Osteoblast (primary cell): ENCODE measurements at places on chromosomes 12 and 14. TPM values are rescaled to one million over a fixed set of nuclear protein-coding genes. Genes with fewer than 3 reads are reported as not detected.

GRCh38 chr14:73472185-73473114 lies 14.1 kb upstream of the NUMB start:
- no peak for DNase-seq

DNA sequence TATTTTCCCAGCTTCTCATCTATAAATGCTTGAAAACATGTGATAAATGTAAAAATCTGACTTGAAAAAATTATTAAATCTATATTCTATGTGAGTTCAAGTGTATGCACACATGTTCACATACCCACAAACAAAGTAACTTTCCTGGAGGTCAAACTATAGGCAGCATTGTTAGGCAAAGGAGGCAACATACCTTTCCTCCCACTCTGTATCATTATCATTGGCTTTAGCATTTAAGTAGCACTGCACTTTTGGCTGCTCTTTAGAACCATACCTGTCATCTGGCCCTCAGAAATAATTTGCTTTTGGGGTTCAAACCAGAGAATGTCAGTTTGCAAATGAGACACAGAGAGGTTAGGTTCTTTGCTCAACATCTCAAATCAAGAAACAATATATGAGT lies 102.4 kb upstream of the CCDC196 start:
- no peak for DNase-seq

GRCh38 chr12:89067421-89068187 lies 284.7 kb downstream of the DUSP6 start:
- DNase-seq = peak; percentile 51

DNA sequence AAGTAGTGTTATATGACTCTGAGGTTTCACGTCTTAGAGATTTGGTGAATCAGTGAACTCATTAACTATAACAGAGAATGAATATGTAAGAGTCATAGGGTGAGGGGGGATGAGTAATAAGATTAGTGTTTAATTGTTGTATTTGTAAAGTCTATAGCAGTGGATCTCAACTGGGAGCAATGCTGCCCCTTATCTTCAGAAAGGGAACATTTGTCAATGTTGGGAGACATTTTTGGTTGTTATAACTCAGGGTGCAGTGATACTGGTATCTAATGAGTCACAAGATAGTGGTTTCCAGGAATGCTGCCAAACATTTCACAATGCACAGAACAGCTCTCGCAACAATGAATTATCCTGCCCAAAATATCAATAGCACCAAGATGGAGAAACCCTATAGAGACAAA lies 1193.7 kb downstream of the GALC start:
- peak; percentile 3 for DNase-seq

GRCh38 chr12:92470608-92471021 lies 232.2 kb upstream of the PLEKHG7 start:
- no peak for DNase-seq

DNA sequence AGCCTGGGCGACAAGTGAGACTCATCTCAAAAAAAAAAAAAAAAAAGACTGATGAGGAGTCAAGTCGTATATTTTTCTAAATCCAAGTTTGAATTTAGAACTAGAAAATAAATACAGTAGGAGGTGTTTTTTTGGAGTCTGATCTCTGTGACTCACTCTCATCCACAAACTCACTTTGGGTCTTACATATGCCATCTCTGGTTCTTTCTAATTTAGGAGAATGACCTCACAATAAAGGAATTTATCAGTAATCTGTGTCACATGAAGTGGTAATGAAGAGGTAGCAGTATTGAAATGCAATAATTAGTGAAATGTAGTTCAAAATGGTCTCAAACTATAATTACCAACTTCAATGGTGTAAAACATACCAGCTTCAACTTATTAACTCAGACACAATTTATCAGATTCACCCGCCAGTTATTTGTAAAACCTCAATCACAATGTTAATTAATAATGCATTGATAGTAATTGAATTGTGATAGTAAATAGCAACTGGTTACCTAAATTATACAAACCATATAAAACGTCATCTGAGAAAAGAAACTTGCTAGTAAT lies 4.4 kb upstream of the CFL2 start:
- DNase-seq = peak; percentile 91

DNA sequence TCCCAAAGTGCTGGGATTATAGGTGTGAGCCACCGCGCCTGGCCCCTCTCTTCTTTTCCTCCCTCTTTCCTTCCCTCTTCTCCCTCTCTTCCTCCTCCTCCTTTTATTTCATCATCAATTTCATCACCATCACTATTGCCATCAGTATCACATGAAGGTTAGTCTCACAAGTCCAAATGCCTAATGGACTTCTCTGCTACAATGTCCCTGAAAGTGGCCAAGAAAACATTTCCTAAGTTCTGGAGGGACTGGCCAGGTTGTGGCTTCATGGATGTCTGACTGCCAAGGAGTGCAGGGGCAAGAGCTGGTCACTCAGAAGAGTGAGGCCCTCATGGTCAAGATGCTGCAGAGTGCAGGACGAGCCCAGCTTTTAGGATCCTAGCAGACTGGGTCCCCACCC lies 97.6 kb downstream of the SYNE3 start:
- no peak for DNase-seq

DNA sequence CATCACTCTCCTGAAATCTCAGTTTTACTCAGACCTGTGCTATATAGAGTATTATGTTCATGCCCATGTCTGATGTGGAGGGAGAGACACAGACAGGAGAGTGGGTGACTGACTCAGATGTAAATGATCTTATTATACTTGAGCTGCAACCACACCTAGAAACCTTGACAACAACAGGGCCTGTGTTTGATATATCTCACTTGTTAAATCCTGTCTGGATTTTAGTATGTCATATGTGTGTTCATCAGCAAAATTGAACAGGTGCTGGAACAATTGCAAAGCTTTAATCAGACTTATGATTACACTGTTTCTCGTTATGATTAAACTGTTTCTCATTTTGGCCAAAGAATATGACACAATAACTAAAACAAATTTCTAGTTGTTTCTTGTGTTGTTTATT lies 37.7 kb downstream of the DIP2B start:
- DNase-seq = peak; percentile 72

- DNase-seq = no peak
These were observed 284.3 kb downstream of the RAD51B start for GRCh38 chr14:68103853-68104252.

GRCh38 chr14:103923863-103924262 lies 4.4 kb upstream of the TDRD9 start:
- no peak for DNase-seq

- DNase-seq = no peak
These were observed 9.9 kb upstream of the FICD start for GRCh38 chr12:108505129-108505528.

GRCh38 chr12:101671157-101671791 lies 26.2 kb upstream of the CHPT1 start:
- DNase-seq = no peak

DNA sequence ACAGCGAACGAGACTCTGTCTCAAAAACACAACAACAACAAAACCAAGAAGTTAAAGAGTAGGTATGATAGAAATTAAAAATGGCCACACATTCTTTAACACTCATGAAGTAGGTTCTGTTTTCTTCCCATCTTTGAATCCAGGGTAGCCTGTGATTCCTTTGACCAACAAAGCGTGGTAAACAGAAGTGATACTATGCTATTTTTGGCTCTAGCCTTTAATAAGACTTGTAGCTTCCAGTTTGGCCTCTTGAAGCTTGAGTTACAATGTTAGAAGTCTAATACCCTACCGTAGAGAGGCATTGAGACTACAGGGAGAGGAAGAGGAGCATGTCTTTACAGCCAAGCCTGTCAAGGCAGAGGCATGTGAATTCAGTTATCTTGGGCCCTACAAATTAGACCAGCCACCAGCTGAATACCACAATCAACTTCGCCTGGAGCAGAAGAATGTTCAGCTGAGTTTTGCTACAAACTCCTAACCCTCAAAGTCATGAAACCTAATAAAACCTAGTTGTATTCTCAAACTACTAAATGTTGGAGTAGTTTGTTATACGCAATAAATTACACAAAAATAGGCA lies 4.9 kb upstream of the NEMF start:
- no peak for DNase-seq

GRCh38 chr14:95452176-95452892 lies 64.1 kb downstream of the SYNE3 start:
- DNase-seq = no peak

- DNase-seq = peak; percentile 13
These were observed 52.2 kb upstream of the SRP54 start for GRCh38 chr14:34930591-34931091.

The LALBA gene
- not detected in 2 replicates for total RNA-seq

The PLCZ1 gene
- total RNA-seq = not detected in 2 replicates

The PTPRO gene
- under 0.01 and 0.29 TPM in 2 replicates for total RNA-seq

The CRIP1 gene
- 5.0 and 8.7 TPM in 2 replicates for total RNA-seq

The PABPN1 gene
- total RNA-seq = 42.3 and 51.9 TPM in 2 replicates

The SMIM41 gene
- total RNA-seq = under 0.01 TPM in 1 of 2 replicates, not detected in the other

The CD163L1 gene
- total RNA-seq = under 0.01 and 0.88 TPM in 2 replicates

The GPRC5A gene
- total RNA-seq = 2.7 and 4.7 TPM in 2 replicates

The KRT78 gene
- total RNA-seq = not detected in 2 replicates
